Caki2 (cell line): ENCODE measurements at places on chromosomes 6 and 20. TPM values are rescaled to one million over a fixed set of nuclear protein-coding genes. Genes with fewer than 3 reads are reported as not detected.

GRCh38 chr6:7798751-7799150 lies 72.9 kb downstream of the BMP6 start:
- no peak for DNase-seq

GRCh38 chr20:18712131-18712530 lies 101.5 kb upstream of the SCP2D1 start:
- DNase-seq: no peak

GRCh38 chr6:149646599-149646998 lies 1.9 kb downstream of the KATNA1 start:
- no peak for DNase-seq

DNA sequence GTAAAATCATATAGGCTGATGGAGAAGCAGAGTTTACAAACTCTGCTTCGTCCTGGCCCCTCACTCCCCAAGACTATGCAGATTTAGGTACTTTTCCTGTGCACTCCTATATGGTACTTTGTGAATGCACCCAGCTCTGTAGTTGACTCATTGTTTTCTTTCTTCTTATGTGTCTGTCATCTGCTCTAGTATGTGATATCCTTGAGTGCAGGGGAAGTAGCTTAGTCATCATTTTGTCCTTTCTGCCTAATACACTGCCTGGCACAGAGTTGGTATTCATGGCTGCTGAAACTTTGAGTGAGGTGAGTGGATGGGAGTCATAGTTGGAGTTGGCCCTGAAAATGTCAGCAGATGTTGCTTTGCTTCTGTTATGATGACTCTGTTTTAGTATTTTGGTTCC lies 222.6 kb downstream of the RNF144B start:
- peak; percentile 4 for DNase-seq

- DNase-seq: no peak
These were observed 42.2 kb downstream of the GFOD1 start for GRCh38 chr6:13445005-13445743.

DNA sequence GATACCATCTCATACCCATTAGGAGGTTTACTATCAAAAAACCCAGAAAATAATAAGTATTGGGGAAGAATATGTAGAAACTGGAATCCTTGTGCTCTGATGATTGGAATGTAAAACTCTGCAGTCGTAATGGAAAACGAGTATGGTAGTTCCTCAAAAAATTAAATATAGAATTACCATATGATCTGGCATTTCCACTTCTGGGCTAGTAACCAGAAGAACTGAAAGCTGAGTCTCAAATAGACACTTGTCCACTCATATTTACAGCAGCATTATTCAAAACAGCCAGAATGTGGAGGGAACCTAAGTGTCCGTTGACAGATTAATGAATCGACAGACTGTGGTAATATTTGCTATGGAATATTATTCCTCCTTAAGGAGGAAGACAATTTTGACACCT lies 44.3 kb downstream of the FOXC1 start:
- no peak for DNase-seq

- DNase-seq: no peak
These were observed 22.6 kb downstream of the GNL1 start for GRCh38 chr6:30533460-30534294.

DNA sequence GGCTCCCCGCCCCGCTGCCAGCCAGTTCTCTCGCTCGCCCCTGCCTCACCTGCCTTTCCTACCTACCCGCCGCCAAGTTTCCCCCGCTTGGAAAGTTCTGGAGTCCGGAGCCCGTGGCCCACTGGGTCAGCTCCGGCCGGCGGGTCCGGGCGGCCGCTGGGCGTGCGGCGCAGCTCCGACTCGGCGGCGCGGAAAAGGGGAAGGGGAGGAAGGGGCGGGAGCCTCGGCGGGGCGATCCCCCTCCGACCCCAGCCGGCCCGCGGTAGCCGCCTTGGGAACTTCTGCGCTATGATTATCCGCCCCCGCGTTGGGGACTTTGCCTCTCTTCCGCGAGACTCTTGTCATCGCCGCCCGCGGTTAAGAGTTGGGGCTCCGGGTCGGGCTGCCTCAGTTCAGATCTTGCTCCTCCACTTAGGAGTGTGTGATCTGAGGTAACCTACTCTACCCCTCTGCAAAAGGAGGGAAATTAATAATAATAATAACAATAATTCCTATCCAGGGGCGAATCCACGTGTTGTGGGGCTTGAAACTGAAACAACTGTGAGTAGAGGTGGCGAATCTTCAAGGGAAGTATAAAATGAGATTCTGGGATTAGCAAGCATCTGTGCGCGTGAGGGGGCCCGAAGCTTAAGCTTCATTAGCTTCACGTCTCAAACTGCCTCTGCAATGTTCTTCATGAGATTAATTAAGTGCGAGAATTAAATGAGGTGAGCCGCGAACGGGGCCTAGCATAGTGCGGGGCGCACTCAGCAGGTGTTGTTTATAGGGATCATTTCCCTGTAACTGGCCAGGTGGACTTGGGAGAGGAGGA lies 30.8 kb downstream of the SF3B5 start:
- DNase-seq: no peak

GRCh38 chr20:48669946-48670605 lies 157.7 kb downstream of the PREX1 start:
- DNase-seq: no peak

Gene KIF3B
- 19.3 and 19.9 TPM in 2 replicates for total RNA-seq
